ENCODE measurements at places on chromosomes 1 and 21.

- no peak for DNase-seq
Observed at GRCh38 chr21:30248844-30249243, 32.9 kb upstream of the CLDN8 start.

- no peak for DNase-seq
Observed at GRCh38 chr1:22437573-22437972, 14.1 kb upstream of the ZBTB40 start.

GRCh38 chr1:4019606-4020331 is 119.7 kb upstream of the C1orf174 start:
- no peak for DNase-seq

GRCh38 chr1:173414539-173415226 is 62.5 kb upstream of the PRDX6 start:
- DNase-seq = no peak

DNA sequence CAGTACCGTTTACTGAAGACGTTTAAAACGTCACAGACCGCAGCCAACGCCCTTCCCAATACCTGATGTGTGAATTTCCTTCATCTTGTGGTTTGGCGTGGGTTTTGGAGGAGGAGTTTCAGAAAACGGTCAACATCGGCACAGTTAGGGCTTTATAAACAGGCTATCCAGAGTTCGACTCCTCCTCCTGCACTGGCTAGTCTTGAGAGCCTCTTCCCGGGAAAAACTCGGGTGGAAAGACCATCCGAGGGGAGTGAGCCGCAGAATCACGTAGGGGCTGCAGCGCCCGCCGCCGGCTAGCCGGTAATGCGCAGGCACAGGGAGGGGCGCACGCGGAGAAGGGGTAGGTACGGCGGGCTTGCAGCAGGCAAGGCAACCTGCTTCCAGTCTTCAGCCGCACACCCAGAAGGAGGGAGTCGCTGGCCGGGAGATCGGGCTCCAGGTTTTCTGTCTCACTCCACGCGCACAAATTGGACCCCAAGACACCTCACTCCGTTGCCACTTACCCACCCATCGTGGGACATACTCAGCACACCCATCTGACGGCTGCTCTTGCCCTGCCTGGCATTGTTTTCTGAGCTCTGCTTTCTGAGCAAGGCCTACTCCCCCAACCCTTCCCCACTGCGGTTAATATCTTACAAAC is 25.4 kb downstream of the SLC19A2 start:
- DNase-seq = peak; percentile 35

- DNase-seq = no peak
Observed at GRCh38 chr1:37306461-37306860, 167.9 kb upstream of the ZC3H12A start.

- no peak for DNase-seq
Observed at GRCh38 chr1:57820356-57821095, 396.7 kb upstream of the DAB1 start.

DNA sequence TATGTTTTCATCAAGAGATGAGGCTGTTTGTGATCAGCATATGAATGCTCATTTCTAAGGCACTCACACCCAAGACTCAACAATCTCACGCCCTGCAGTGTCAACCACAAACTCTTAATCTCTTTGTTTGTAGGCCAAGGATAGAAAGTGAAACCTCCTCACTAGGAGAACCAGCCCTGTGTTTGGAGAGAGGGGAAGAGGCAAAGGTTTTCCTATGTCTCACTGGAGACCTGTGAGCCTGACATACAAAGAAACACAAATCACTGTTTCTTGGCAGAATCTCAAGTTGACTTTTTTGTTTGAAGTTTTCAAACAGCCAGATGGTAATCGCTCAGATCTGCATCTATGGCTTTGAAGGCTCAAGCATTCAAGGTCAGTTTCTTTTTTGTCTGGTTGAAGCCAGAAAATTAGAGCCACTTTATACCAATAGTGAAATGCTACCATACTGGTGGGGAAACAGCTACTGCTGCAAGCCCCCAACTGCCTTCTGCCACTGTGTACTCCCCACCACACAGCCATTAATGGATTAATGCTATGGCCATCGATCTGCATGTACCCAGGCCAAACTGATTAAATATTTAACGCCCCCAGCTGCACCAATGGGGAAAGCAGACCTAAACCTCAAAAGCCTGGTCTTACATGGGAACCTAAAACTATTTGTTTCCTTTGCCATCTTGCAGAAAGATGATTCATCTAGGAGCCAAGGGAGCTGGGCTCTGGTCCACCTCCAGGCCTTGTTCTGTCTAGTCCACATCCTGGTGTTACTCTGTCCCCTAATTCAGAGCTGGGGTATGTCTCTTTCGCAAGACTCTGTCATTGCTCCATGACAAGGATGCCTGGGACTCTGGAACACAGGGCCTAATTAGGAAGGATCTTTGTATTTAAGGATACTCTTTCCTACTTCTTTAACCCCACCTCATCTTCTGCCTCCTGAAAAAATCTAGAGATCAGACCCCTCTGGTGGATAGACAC is 16.3 kb downstream of the PDZK1 start:
- peak; percentile 38 for DNase-seq

GRCh38 chr1:30064547-30064946 is 658.8 kb downstream of the MATN1 start:
- DNase-seq = no peak

DNA sequence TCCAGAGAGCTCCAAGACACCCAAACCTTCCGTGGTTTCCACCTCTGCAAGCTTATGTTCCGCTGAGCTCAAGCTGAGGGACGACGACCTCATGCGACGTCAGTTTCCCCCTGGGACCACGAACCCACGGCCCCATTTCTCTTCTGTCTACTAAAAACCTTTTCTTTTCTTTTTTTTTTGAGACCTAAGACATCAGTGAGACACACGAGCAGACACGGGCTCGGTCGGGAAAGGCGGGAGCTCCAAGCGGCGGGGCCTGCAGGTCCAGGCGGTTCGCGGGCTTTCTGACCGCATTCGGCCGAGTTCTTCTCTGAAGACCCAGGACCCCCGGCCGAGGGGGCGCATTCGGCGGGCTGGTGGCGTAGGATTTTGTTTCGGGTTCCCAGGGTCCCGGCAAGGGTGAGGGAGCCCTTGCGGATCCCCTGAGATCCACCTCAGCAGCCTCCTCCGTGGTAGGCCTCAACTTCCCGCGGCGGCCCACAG is 402 bp downstream of the C21orf58 start:
- DNase-seq = no peak

DNA sequence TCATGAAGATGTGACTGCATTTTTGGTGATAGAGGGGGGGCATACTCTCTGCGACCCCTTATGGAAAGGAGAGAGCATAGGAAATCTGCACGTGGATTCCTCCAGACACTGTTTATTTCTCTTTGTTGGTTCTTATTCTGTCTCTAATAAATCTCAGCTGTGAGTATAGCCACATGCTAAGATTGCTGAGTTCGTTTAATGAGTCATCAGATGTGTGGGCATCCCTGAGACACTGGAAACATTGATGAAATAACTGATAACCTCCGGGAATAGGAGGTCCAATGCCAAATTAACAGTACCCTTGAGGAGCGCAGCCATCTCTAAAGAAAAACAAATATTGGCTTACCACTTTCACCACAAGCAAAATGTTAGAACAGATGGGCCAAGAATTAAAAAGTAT is 880.2 kb upstream of the NEGR1 start:
- no peak for DNase-seq

DNA sequence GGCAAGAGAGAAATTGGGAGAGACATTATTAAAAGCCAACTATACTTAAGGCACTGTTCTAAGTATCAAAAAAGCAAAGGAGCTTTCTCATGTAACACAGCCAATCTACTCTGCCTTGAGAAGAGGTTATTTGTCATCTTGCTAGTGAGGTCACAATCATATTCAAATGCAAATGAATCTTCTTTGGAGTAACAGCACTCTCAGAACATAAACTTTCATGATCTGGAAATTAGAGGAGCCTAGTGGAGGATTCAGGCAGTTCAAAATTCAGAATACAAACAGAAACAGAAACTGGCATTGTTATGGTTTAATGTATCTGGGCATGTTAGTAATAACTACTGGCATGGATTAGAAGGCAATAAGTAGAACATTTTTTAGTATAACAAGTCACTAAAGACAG is 57.4 kb downstream of the ARID4B start:
- DNase-seq = no peak

Data from CD4-positive, alpha-beta memory T cell (primary cell).